ENCODE measurements at places on chromosomes 4 and X.

- DNase-seq = no peak
Observed at GRCh38 chr4:175873707-175874106, 61.6 kb upstream of the GPM6A start.

- DNase-seq = no peak
Observed at GRCh38 chr4:139645458-139645857, 20.2 kb upstream of the MGST2 start.

DNA sequence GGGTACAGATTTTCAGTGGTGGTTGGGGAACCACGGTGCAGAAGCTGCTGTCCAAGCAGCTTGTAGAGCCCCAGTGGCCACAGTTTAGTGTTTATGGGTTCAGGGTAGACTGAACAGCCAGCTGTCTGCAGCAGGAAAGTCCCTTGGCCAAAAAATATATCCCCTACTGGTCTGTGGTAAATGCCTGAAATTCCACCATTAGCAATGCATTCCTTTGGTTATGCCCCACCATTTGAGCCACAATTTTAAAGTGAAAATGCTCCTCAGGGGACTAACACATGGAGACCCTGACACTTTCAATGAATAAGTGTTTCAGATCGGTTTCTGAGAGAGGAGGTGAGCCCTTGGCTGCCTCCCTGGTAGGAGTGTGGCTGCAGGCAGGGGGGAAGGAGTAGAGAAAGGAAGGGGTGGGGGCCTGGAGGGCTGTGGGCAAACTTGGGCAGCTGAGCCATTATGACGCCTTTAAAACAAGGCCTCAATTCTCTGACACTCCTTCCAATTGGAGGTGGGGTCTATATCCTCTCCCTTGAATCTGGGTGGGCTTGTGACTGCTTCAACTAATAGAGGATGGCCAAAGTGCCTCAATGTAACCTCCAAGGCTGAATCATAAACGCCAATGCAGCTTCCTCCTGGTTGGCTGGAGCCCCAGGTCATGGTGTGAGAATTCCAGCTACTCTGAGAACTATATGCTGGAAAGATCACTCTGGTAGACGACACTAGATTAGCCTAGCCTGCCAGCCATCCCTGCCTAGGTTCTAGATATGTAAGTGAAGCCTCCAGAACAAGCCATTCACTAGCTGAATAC, 75.8 kb upstream of the ATP6AP2 start:
- DNase-seq = no peak

DNA sequence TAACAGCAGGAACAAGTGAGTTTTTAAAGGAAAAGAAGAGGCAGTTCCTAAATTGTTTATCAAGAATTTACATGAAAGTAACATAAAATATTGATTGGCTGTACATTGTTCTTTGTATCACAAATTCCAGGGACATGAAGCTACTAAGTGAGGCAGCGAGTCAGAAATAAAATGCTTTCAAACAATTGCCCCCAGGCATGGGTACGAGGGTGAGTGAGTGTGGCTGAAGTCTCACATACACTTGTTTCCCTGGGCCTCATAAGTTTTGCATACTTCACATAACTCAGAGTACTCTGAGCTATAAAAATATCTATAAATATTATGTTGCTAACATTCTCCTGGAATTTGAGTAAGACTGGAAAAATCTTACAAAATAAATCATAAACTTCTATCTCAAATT, 511.6 kb upstream of the PRKX start:
- DNase-seq = no peak

DNA sequence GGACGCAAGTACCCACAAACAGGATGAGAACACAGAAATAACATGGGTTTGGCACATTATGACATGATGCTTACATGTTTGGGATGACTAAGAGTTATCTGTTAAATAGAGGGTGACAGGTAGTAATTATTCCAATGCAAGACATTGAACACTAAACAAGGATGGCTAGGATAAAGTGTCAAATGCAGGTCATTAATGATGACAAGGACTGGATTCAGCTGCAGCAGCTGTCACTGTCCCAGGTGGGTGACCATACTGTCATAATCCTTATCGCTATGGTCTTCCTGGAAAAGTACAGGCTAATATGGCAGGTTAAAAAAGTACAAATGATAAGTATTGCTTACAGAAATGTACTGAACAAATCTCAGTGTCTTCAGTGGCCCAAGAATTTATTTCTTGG, 123.9 kb downstream of the ANTXR2 start:
- no peak for DNase-seq

- no peak for DNase-seq
Observed at GRCh38 chr4:871484-871883, 45.6 kb upstream of the CPLX1 start.

- no peak for DNase-seq
Observed at GRCh38 chr4:55553441-55554201, 6.9 kb upstream of the CLOCK start.

DNA sequence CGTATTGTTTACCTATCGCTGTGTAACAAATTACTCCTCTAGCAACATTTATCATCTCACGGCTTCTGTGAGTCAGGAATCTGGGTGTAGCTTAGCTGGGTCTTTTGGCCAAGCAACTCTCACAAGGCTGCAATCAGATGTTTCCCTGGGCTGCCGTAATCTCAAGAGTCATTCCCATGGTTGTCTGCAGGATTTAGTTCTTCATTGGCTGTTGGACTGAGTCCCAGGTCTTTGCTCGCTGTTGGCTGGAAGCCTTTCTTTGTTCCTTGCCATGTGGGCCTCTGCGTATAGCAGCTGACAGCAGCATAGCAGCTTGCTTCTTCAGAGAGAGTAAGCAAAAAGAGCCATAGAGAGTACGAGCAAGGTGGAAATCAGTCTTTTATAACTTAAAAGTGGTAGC, 16.8 kb downstream of the POLR2B start:
- no peak for DNase-seq

DNA sequence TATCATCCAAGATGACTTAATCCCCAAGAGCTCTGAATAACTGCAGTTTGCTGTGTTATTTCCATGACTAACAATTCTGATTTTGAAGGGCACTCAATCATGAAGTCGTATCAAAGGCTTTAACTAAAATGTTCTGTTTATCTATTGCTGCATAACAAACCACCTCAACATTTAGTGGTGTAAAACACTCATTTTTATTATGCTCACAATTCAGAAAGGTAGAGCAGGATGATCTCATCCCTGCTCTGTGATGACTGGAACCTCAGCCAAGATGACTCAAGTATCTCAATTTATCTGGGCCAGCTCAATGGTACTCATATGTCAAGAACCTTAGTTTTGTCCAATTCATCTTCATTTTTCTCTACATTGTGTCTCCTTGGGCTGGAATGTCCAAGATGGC, 451.1 kb downstream of the PPARGC1A start:
- DNase-seq = no peak

- DNase-seq = no peak
Observed at GRCh38 chrX:68912113-68912512, 83.3 kb downstream of the EFNB1 start.

GRCh38 chrX:118211891-118212816, 95.5 kb upstream of the KLHL13 start:
- DNase-seq = no peak

GRCh38 chr4:37549041-37549440, 137.1 kb downstream of the RELL1 start:
- DNase-seq = no peak

GRCh38 chrX:19571711-19572110, 56.4 kb upstream of the MAP3K15 start:
- peak; percentile 38 for DNase-seq

DNA sequence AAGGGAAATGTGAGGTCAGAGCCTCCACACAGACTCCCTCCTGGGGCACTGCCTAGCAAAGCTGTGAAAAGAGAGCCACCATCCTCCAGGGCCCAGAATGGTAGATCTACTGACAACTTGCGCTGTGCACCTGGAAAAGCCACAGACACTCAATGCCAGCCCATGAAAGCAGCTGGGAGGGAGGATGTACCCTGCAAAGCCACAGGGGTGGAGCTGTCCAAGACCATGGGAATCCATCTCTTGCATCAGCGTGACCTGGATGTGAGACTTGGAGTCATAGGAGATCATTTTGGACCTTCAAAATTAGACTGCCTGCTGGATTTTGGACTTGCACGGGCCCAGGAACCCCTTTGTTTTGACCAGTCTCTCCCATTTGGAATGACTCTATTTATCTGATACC, 22.8 kb downstream of the CDKN2AIP start:
- no peak for DNase-seq

DNA sequence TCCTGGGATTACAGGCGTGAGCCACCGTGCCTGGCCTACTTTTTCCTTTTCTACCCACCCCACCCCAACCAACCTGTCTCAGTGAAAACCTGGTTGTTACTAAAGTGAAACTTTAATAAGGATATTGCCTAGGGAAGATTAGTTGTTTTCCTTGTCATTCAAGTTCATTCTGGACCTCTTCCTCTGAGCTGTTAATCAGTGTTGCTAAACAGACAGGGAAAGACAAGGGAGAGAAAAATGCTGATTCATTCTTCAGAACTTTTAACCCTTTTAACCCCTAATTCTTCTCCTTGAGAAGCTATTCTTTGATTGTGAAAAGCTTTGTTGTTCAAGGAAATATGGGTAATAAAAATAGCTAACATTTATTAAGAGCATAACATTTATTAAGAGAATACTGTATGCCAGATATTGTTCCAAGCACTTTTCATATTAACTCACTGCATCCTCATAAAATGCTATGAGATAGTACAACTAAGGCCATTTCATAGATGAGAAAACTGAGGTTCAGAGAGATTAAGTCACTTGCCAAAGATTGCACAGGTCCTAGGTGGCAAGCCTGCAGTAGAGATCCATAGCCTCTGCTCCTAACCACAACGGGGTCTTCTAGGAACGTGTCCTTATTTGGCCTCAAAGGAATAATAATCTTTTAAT, 34.8 kb downstream of the OSTC start:
- DNase-seq = no peak

DNA sequence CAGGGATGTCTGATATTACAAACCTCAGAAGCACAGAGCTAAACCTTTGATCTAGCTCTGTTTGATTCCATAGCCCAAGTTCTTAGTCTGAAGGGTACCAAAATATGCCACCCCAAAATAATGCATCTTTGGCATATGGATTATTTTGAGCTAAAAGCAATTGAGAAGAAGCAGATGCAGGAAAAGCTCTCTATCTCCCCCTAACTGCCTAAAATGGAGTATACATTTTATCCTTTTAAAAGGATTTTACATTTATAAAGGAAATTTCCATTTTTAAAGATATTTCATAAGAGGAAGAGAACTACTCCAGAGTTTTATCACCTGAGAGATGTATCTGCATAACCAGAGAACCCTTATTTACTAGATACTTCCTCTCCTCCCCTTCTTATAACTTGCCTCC, 158.7 kb downstream of the ZNF674 start:
- DNase-seq = no peak

GRCh38 chr4:79210636-79211049, 115.2 kb downstream of the NAA11 start:
- DNase-seq = no peak

DNA sequence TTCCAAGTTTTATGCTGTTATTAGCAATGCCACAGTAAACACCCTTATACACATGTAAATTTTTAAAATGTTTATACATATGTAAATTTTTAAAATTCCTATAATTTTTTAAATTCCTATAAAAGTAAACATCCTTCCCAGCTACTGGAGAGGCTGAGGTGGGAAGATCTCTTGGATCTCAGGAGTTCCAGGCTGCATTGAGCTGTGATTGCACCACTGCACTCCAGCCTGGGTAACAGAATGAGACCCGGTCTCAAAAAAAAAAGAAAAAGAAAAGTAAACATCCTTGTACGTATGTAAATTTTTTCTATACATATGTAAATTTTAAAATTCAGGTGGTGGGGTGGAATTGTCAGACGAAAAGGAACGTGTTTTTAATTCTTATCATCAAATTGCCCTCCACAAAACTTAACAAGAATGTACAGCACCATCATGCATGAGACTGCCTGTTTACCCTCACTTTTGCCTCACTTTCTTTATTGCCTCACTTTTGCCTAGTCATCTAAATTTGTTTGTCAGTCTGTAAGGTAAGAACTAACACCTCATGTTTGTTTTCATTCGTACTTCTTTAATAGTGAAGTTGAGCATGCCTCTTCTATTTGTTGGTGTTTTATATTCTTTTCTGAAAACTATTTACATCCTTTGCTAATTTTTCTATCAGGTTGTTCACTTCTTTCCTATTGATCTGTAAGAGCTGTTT, 8.0 kb downstream of the SLC7A3 start:
- DNase-seq = no peak

DNA sequence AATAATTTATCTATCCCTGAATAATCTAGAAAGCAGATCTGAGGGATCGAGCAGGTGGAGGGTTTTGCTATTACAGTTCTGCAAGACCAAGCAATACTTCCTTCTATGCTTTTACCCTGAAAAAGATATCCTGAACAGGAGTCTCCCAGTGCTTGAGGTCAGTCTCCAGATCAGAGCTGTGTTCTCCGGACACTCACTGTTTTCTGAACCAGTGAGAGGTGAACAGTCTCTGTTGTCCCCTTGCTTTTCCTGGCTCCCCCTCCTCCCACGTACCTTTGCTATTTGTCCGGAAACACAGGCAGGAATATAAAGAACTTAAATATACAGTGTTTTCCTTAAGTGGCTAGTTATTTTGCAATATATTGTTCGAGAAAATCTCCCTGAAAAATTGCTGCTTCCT, 116.6 kb downstream of the ATXN3L start:
- no peak for DNase-seq

GRCh38 chr4:80215449-80216052, 18.2 kb downstream of the PRDM8 start:
- DNase-seq = no peak

DNA sequence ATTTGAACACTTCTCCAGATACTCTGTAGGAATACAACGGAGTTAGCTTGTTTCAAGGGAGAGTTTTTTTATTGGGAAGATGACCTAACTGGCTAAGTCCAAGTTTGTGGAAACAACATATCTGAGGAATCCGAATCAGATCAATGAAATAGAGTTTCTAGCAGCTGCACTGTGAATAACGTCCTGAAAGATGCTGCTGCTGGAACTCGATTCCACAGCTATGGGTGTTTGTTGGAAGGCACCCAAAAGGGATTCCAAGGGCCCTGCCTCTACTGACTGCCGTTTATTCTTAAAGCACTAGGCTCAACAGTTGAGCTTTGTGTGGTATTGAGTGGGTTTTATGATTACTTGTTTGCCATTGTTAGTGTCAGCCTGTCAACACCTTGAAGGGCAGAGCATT, 6.6 kb upstream of the GBA3 start:
- no peak for DNase-seq

GRCh38 chrX:56833626-56834025, 104.6 kb downstream of the NBDY start:
- DNase-seq = no peak

- DNase-seq = no peak
Observed at GRCh38 chr4:102439812-102440211, 61.3 kb upstream of the NFKB1 start.

DNA sequence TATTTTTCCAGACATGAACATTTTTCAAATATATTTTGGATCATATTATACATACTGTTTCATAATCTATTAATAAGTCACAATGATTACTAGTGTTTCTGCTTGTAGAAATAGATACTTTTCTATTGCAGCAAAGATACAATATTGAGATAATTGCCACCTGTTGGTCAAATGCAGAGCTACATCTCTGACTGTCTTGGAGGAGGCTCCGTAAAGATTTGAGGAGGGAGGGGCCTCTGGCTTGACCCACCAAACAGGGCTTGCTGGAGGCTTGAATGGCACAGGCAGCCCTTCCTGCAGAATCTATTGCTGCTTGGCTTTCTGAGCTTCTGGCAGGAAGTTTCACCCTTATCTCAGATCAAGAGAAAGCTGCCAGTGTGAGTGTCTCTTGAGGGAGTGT, 99.3 kb upstream of the ARMCX2 start:
- DNase-seq = peak; percentile 27

GRCh38 chr4:8525383-8526120, 54.6 kb upstream of the GPR78 start:
- no peak for DNase-seq

- no peak for DNase-seq
Observed at GRCh38 chrX:139475432-139475831, 55.1 kb upstream of the F9 start.
